GM12878 (cell line): ENCODE measurements at places on chromosomes 6 and 20. TPM values are rescaled to one million over a fixed set of nuclear protein-coding genes. Genes with fewer than 3 reads are reported as not detected.

TFAP2C gene
- not detected in 2 replicates for total RNA-seq

C20orf204 gene
- total RNA-seq = 49.1 and 56.0 TPM in 2 replicates

PPDPF gene
- 154 TPM in 2 replicates for total RNA-seq

NRSN1 gene
- total RNA-seq = not detected in 2 replicates

BMP6 gene
- total RNA-seq = 0.15 TPM in 1 of 2 replicates, not detected in the other

DLK2 gene
- total RNA-seq = 0.38 and 0.40 TPM in 2 replicates

OR2B6 gene
- 0.77 and 1.7 TPM in 2 replicates for total RNA-seq

OSBPL2 gene
- 22.3 and 24.1 TPM in 2 replicates for total RNA-seq

GTSF1L gene
- total RNA-seq = 0.97 and 0.98 TPM in 2 replicates

LBP gene
- 0.10 and 0.16 TPM in 2 replicates for total RNA-seq

SLC24A3 gene
- total RNA-seq = not detected in 2 replicates

TRIM40 gene
- not detected in 2 replicates for total RNA-seq

TMEM244 gene
- total RNA-seq = not detected in 2 replicates

KIAA1755 gene
- not detected in 2 replicates for total RNA-seq

- peak overlapping the region; percentile 31; the same call in 1 of the 2 replicates for H3K4me3 ChIP-seq
- no peaks in the 10 kb centered on the region for H3K27me3 ChIP-seq
Measured at GRCh38 chr6:136751522-136751956, 40.7 kb downstream of the MAP3K5 start.

- H3K4me1 ChIP-seq = peaks cover 5% of the 10 kb centered on the region
- peak overlapping the region; percentile 63; the same call in 1 of the 2 replicates for H3K4me3 ChIP-seq
- H3K27ac ChIP-seq = peak overlapping the region; percentile 33; the same call in 1 of the 2 replicates
- H3K36me3 ChIP-seq = no peaks in the 10 kb centered on the region
Measured at GRCh38 chr6:3162565-3163247, 5.4 kb upstream of the TUBB2A start.

- H3K27me3 ChIP-seq = no peaks in the 10 kb centered on the region
- H3K27ac ChIP-seq = no peak overlapping the region
- no peaks in the 10 kb centered on the region for H3K4me1 ChIP-seq
Measured at GRCh38 chr20:9218531-9218961, 149.7 kb downstream of the PLCB4 start.

GRCh38 chr20:51166489-51166888 lies 143.6 kb upstream of the KCNG1 start:
- no peaks in the 10 kb centered on the region for H3K4me1 ChIP-seq
- no peaks in the 10 kb centered on the region for H3K27me3 ChIP-seq
- DNase-seq = no peak
- no peak overlapping the region for H3K27ac ChIP-seq

DNA sequence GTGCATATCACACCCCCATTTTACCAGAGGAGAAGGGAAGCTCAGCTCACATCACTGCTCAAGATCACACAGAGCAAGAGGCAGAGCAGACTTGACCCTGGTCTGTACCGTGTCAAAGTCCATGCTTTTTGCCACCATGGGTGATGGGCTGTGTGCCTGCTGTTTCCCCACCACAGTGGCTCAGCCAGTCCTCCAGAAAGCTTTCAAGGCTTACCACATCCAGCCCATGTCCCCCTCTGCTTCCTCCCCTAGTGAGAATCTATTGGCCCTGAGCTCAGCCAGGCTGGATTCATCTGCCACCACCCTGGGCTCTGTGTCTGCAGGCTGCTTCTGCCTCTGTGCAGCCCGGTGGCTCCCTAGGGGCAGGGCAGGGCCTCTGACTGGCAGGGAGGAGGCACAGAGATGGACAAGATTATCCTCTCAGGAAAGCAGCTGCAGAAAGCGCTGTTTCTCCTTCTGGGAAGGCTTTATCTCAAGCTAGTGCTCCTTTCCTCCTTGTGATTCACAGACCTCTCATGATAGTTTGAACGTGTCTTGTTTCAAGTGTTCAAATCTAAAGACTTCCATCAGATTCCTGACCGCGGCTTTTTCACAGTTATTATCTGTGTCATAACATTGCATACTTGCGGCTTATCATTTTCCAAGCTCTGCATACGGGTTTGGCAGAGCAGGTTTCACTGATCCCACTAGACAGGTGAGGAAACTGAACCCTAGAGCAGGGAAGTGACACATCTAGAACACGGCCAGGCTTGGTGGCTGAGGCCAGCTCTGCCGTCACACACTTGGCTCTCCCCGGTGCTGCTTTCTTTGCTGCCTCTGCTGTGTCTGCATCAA lies 37.4 kb downstream of the VEGFA start:
- no peaks in the 10 kb centered on the region for H3K36me3 ChIP-seq
- no peak overlapping the region for H3K4me3 ChIP-seq
- no peaks in the 10 kb centered on the region for H3K27me3 ChIP-seq
- no peak for DNase-seq
- no peaks in the 10 kb centered on the region for H3K4me1 ChIP-seq

DNA sequence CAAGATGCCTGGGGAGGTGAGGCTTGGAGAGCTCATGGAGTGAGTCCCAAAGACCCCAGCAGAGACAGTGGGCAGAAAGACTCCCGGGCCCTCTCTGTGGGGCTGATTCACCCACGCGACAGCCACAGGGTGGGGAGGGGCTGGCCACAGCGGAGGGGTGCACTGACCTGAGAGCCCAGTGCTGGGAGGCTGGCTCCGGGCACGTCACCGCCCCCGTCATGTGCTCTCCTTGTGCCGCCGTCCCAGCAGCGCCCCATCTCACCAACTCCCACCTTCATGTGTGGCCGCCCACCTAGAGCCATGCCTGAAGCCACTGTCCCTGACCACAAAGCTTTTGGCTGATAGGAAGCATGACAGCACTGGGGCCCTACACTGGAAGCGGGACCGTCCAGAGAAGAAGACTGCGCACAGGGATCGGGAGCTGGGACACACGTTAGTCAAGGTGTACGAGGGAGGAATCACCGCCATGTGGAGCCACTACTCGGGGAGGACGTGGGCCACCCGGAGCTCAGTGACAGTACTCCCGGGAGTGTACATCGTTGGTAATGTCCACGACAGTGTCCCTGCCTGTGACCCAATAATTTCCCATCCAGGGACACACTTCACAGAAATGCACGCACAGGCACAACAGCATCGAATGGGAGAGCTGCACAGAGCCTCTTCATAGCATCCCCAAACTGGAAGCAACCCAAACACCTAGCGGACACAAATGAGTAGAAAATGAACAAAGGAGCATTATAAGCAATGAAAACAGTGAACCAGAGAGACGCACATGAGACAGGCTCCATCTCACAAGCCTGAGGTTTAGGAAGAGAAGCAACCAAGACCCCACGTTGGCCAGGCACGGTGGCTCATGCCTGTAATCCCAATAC lies 28.4 kb upstream of the FOXC1 start:
- H3K27me3 ChIP-seq = peaks cover 2% of the 10 kb centered on the region; the same call in 1 of the 2 replicates
- peaks cover 6% of the 10 kb centered on the region; the same call in 1 of the 2 replicates for H3K4me1 ChIP-seq
- H3K36me3 ChIP-seq = no peaks in the 10 kb centered on the region
- H3K4me3 ChIP-seq = no peak overlapping the region

DNA sequence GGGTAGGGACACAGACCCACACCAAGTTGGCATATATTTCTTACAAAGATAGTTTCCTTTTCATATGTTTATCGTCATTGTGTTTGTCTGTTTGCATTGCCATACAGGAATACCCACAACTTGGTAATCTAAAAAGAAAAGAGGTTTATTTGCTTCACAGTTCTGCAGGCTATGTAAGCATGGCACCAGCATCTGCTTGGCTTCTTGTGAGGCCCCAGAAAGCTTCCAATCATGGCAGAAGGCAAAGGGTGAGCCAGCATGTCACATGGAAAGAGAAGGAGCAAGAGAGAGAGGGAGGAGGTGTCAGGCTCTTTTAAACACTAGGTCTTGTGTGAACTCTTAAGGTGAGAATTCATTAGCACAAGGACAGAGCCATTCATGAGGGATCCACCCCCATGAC lies 52.5 kb downstream of the CCN2 start:
- no peaks in the 10 kb centered on the region for H3K4me1 ChIP-seq
- H3K27ac ChIP-seq = no peak overlapping the region
- no peak for DNase-seq
- no peaks in the 10 kb centered on the region for H3K36me3 ChIP-seq
- H3K27me3 ChIP-seq = no peaks in the 10 kb centered on the region; the same call in 1 of the 2 replicates
- no peak overlapping the region for H3K4me3 ChIP-seq

DNA sequence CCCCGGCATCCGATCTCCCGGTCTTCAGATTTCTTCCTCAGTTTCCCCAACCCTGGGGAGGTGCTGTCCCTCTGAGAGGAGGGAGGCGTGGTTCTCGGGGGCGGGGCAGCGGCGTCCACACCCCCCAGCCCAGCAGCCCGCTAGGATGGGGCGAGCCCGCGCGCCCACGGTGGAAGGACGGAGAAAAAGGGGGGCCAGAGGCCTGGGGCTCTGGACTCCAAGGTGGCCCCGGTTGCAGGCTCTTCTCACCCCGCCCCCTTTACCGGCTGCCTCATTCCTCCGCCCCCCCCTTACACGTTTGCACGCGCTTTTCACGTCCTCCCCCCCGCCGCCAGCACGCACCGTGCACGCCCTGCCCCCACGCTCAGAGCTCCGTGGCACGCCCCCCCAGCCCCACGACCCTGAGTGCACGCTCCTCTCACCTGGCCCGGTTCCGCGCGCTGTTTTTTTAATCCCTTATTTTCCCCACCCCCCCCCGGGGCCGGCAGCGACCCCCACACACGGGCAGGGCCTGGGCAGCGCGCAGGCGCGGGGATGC lies 402 bp downstream of the ZBTB12 start:
- no peak for DNase-seq
- H3K27ac ChIP-seq = peak overlapping the region; percentile 49; the same call in 1 of the 2 replicates
- H3K4me3 ChIP-seq = peak overlapping the region; percentile 89
- peaks cover 14% of the 10 kb centered on the region for H3K4me1 ChIP-seq

DNA sequence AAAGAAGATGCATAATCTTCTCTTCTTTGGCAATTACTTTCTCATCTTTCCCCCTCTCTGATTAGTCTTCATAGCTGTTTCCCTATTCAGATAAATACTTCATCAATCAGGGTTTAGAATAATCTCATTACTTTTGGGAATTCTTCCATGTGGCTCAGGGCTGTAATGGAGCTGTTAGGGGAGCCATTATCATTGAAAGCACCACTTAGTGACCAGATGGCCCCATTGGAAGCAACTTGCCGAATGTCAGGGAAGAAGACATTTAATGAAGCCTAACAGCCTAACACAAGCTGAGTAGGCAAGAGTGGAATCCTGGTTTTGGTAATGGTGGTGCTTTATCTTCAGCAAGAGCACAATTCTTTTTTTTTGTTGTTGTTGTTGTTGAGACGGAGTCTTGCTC lies 45.0 kb downstream of the TIAM2 start:
- no peaks in the 10 kb centered on the region for H3K27me3 ChIP-seq
- H3K27ac ChIP-seq = no peak overlapping the region
- H3K36me3 ChIP-seq = no peaks in the 10 kb centered on the region
- no peak overlapping the region for H3K4me3 ChIP-seq
- DNase-seq = no peak
- H3K4me1 ChIP-seq = no peaks in the 10 kb centered on the region

- no peak for DNase-seq
- no peak overlapping the region for H3K27ac ChIP-seq
- no peak overlapping the region for H3K4me3 ChIP-seq
- H3K27me3 ChIP-seq = no peaks in the 10 kb centered on the region
- H3K36me3 ChIP-seq = no peaks in the 10 kb centered on the region
Measured at GRCh38 chr6:148332088-148332487, 10.6 kb upstream of the SASH1 start.

DNA sequence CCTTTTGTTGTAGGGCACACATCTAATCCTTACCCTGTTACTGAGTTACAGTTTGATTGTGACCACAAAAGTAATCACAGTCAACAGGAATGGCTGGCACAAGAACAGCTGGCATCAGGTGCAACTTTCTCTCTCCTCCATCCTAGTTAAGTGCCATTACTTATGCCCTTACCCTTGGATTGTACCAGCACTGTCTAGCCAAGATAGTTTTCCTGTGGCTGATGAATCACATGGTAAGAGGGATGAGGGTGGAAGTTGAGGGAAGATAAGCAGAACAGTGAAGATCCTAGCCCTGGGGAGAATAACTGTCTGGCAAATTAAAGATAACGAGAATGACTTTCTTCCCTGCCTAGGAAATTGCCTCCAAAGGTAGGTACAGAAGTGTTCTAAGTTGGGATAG lies 42.0 kb downstream of the RNF217 start:
- H3K4me3 ChIP-seq = no peak overlapping the region
- no peak for DNase-seq
- no peak overlapping the region for H3K27ac ChIP-seq
- no peaks in the 10 kb centered on the region for H3K27me3 ChIP-seq

GRCh38 chr6:149843051-149843633 lies 21.0 kb downstream of the LRP11 start:
- H3K27me3 ChIP-seq = peaks cover 1% of the 10 kb centered on the region
- no peak overlapping the region for H3K4me3 ChIP-seq
- H3K4me1 ChIP-seq = no peaks in the 10 kb centered on the region

DNA sequence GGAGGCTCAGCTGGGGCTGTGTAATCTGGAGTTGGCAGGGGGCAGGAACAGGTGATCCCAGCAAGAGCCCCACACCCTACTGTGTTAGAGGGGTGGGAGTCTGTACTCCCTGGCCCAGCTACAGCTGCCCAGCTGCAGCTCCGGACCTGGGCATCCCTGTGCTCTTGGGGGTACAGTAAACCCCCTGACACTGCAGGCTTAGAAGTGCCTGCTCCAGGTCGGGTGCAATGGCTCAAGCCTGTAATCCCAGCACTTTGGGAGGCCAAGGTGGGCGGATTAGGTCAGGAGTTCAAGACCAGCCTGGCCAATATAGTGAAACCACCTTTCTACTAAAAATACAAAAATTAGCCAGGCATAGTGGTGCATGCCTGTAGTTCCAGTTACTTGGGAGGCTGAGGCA lies 1228.6 kb upstream of the EYS start:
- H3K27ac ChIP-seq = no peak overlapping the region
- DNase-seq = no peak
- H3K36me3 ChIP-seq = no peaks in the 10 kb centered on the region
- H3K4me3 ChIP-seq = no peak overlapping the region

DNA sequence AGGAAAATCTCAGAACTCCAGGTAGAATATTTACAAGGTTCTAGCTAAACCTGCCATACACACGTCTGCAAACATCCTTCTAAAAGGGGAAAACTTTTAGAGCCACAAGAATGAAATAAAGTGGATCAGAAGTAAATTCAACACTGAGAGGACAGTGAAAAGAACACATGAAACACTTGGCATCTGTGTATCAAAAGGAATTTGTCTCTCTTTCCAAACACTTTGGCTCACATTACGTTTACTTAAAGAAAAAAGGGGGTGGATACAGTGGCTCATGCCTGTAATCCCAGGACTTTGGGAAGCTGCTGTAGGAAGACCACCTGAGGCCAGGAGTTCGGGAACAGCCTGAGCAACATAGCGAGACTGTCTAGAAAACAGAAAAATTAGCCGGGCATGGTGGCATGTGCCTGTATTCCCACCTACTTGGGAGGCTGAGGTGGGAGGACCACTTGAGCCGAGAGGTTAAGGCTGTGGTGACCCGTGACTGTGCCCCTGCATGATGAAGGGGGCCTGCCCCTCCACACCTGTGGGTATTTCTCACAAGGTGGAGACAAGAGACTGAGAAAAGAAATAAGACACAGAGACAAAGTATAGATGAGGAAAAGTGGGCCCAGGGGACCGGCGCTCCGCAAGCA lies 35.4 kb downstream of the NINL start:
- H3K36me3 ChIP-seq = no peaks in the 10 kb centered on the region
- H3K4me1 ChIP-seq = no peaks in the 10 kb centered on the region; the same call in 1 of the 2 replicates
- no peaks in the 10 kb centered on the region for H3K27me3 ChIP-seq
- no peak overlapping the region for H3K4me3 ChIP-seq
